Transverse colon (tissue), 4 donors: ENCODE measurements at places on chromosomes 5 and 9.

GRCh38 chr9:34601937-34602573, 9.8 kb downstream of the RPP25L start:
- H3K4me1 ChIP-seq, result no peaks in the 10 kb centered on the region
- H3K27ac ChIP-seq, result no peak overlapping the region

GRCh38 chr5:151234476-151235238, 10.8 kb upstream of the CCDC69 start:
- H3K4me3 ChIP-seq, result no peak overlapping the region
- H3K4me1 ChIP-seq, result peaks cover 7% of the 10 kb centered on the region
- DNase-seq, result peak; percentile 79

GRCh38 chr5:130278136-130278535, 373.9 kb downstream of the CHSY3 start:
- H3K27ac ChIP-seq, result no peak overlapping the region
- no peak for DNase-seq
- H3K4me3 ChIP-seq, result no peak overlapping the region
- no peaks in the 10 kb centered on the region for H3K27me3 ChIP-seq

GRCh38 chr9:12790001-12790400, 15.2 kb downstream of the LURAP1L start:
- peak overlapping the region; percentile 27 for H3K27ac ChIP-seq
- no peaks in the 10 kb centered on the region for H3K27me3 ChIP-seq
- DNase-seq, result no peak
- H3K4me3 ChIP-seq, result no peak overlapping the region
- H3K4me1 ChIP-seq, result peaks cover 19% of the 10 kb centered on the region

- H3K27ac ChIP-seq, result no peak overlapping the region
- no peaks in the 10 kb centered on the region for H3K27me3 ChIP-seq
- no peaks in the 10 kb centered on the region for H3K4me1 ChIP-seq
- DNase-seq, result peak; percentile 19
- H3K36me3 ChIP-seq, result no peaks in the 10 kb centered on the region
- no peak overlapping the region for H3K4me3 ChIP-seq
Measured at GRCh38 chr5:34061993-34062392, 19.0 kb upstream of the C1QTNF3 start.

GRCh38 chr9:114386886-114387679, 699 bp downstream of the AKNA start:
- H3K36me3 ChIP-seq, result no peaks in the 10 kb centered on the region
- H3K4me1 ChIP-seq, result peaks cover 89% of the 10 kb centered on the region
- peak overlapping the region; percentile 86 for H3K27ac ChIP-seq
- peak overlapping the region; percentile 39 for H3K4me3 ChIP-seq

GRCh38 chr9:37295796-37296195, 126.7 kb upstream of the GRHPR start:
- H3K4me3 ChIP-seq, result no peak overlapping the region
- H3K4me1 ChIP-seq, result peaks cover 11% of the 10 kb centered on the region
- H3K27me3 ChIP-seq, result no peaks in the 10 kb centered on the region
- H3K36me3 ChIP-seq, result no peaks in the 10 kb centered on the region

- DNase-seq, result no peak
- H3K4me1 ChIP-seq, result peaks cover 15% of the 10 kb centered on the region
- H3K27ac ChIP-seq, result no peak overlapping the region
- H3K27me3 ChIP-seq, result no peaks in the 10 kb centered on the region
- H3K4me3 ChIP-seq, result no peak overlapping the region
Measured at GRCh38 chr9:16624744-16625117, 245.7 kb downstream of the BNC2 start.

GRCh38 chr5:128408622-128409021, 129.4 kb downstream of the FBN2 start:
- no peaks in the 10 kb centered on the region for H3K27me3 ChIP-seq
- DNase-seq, result no peak
- H3K36me3 ChIP-seq, result no peaks in the 10 kb centered on the region

DNA sequence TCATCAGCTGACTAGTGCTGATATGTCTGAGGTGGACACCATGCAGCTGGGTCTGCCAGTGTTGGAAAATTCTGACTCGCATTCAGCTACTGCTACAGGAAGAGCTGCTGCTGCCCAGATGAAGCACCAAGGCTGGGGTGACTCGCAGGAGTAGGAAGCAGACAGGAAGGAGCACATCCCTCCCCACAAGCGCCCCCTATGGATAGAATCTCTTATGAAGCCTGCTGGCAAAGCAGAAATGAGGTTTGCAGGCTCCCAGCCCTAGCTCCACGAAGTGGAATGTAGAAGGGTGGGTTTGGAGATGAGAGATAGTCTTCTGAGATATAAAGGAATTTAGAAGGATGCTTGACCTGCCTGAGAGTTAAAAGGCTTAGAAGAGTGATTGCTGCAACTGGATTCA, 443.0 kb downstream of the ACTL7B start:
- H3K4me3 ChIP-seq, result no peak overlapping the region
- no peaks in the 10 kb centered on the region for H3K27me3 ChIP-seq
- no peak overlapping the region for H3K27ac ChIP-seq
- H3K36me3 ChIP-seq, result no peaks in the 10 kb centered on the region

- peak; percentile 42 for DNase-seq
- no peak overlapping the region for H3K27ac ChIP-seq
- no peaks in the 10 kb centered on the region for H3K27me3 ChIP-seq
- H3K36me3 ChIP-seq, result no peaks in the 10 kb centered on the region
Measured at GRCh38 chr5:57887851-57888621, 405.4 kb upstream of the ACTBL2 start.

DNA sequence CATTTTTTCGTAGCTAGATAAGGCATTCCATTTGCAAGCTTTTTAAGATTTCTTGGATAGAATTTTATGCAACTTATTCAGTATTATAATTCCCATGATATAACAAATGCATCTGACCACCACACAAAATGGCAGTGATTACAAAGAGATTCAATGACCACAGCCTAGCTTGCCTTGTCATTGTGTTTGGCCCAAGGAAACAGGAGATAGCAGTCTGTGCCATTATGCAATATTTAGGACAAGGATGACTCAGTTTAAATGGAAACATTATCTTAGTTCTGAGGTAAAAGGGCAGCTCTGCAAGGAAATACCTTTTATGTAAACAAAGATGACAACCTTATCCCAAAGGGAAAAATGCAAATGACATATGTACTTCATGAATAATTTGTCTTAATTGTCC, 89.8 kb downstream of the NUDT12 start:
- H3K27ac ChIP-seq, result no peak overlapping the region
- peaks cover 3% of the 10 kb centered on the region for H3K4me1 ChIP-seq
- no peak for DNase-seq
- no peak overlapping the region for H3K4me3 ChIP-seq
- no peaks in the 10 kb centered on the region for H3K36me3 ChIP-seq

DNA sequence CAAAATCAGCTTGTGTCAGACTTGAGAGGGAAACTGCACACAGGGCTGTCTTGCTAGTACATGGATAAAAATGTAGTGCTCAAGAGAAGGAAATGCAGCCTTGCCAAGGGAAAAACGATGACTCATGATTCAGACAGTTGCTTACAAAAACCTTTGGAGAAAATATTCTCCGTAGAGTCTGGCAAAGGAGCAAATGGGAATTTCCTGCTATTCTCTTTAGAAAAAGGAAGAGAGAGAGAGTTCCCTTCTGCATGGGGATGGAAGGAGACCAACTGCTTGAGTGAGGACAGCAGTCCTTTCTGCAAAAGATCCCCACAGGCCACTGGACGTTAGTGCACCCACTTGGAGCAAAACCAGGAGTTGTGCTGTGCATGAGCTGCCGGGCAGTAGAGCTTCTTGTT, 7.6 kb downstream of the IFNB1 start:
- H3K4me3 ChIP-seq, result no peak overlapping the region
- DNase-seq, result peak; percentile 13
- no peaks in the 10 kb centered on the region for H3K27me3 ChIP-seq
- no peaks in the 10 kb centered on the region for H3K36me3 ChIP-seq
- peak overlapping the region; percentile 44 for H3K27ac ChIP-seq
- H3K4me1 ChIP-seq, result no peaks in the 10 kb centered on the region

GRCh38 chr5:167872791-167873190, 418.7 kb upstream of the WWC1 start:
- no peak for DNase-seq
- no peaks in the 10 kb centered on the region for H3K27me3 ChIP-seq
- no peaks in the 10 kb centered on the region for H3K4me1 ChIP-seq
- H3K4me3 ChIP-seq, result no peak overlapping the region
- no peak overlapping the region for H3K27ac ChIP-seq

DNA sequence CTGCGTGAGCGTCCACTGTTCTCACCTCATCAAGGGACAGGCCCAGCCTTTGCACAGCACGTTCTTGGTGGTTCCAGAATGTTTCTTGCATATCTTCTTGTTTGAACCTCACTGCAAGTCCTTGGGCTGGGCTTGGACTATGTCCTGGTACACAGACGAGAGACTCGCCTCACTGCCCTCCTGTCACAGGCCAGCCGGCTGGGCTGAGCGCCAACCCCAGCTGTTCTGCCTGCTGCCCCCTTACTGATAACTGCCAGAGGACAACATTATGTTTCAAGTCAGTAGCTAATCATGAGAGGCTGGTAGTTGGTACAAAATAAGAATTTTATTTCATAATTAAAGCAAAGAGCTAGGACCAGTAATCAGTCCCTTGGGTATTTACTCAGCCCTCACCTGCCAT, 52.8 kb upstream of the LRRTM2 start:
- no peaks in the 10 kb centered on the region for H3K36me3 ChIP-seq
- H3K27me3 ChIP-seq, result no peaks in the 10 kb centered on the region
- H3K4me1 ChIP-seq, result no peaks in the 10 kb centered on the region
- no peak overlapping the region for H3K27ac ChIP-seq

DNA sequence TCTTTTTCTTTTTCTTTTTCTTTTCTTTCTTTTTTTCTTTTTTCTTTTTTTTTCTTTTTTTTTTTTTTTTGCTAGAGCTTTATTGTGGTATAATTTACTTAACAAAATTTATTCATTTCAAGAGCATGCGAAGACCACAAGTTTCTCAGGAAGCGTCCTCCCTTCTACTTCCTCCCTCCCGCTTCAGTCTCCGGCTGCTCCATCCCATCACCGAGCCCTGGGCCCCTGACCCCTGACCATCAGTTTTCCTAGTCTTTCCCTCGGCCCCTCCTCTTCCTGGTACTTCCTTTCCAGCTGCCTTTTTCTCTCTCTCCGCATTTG, 34.7 kb downstream of the C9orf152 start:
- no peaks in the 10 kb centered on the region for H3K27me3 ChIP-seq
- H3K36me3 ChIP-seq, result no peaks in the 10 kb centered on the region
- no peak overlapping the region for H3K27ac ChIP-seq
- no peak for DNase-seq
- H3K4me1 ChIP-seq, result no peaks in the 10 kb centered on the region
- no peak overlapping the region for H3K4me3 ChIP-seq

GRCh38 chr5:72392326-72392733, 72.2 kb downstream of the PTCD2 start:
- DNase-seq, result no peak
- H3K4me3 ChIP-seq, result no peak overlapping the region
- H3K4me1 ChIP-seq, result peaks cover 6% of the 10 kb centered on the region
- H3K27me3 ChIP-seq, result no peaks in the 10 kb centered on the region
- peak overlapping the region; percentile 3 for H3K27ac ChIP-seq
- no peaks in the 10 kb centered on the region for H3K36me3 ChIP-seq

- DNase-seq, result no peak
- H3K36me3 ChIP-seq, result no peaks in the 10 kb centered on the region
- no peaks in the 10 kb centered on the region for H3K4me1 ChIP-seq
- H3K4me3 ChIP-seq, result no peak overlapping the region
Measured at GRCh38 chr5:135179308-135179980, 145.4 kb upstream of the PITX1 start.

GRCh38 chr9:99370376-99370775, 148.3 kb downstream of the SEC61B start:
- H3K36me3 ChIP-seq, result no peaks in the 10 kb centered on the region
- DNase-seq, result no peak
- H3K27ac ChIP-seq, result no peak overlapping the region
- peaks cover 2% of the 10 kb centered on the region for H3K4me1 ChIP-seq

DNA sequence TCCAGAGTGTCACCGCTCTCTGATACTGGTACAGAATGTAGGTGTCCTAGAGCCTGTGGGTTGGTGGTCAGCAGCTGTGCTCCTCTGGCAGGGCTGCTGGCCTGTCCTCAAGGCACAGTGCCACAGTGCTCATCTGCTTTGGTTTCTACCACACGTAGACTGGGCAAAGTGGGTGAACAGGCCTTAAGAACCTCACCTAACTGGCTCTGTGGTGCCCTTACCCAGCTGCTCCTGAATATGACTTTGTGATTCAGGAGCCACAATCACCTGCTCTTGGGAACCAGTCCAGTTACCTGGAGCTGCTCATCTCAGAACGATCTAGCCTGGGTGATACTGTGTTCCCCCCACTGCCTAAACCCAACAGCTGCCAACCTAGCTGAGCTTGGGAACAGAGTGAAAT, 6.4 kb downstream of the NOP16 start:
- H3K27ac ChIP-seq, result no peak overlapping the region
- no peak for DNase-seq
- peaks cover 5% of the 10 kb centered on the region for H3K4me1 ChIP-seq

DNA sequence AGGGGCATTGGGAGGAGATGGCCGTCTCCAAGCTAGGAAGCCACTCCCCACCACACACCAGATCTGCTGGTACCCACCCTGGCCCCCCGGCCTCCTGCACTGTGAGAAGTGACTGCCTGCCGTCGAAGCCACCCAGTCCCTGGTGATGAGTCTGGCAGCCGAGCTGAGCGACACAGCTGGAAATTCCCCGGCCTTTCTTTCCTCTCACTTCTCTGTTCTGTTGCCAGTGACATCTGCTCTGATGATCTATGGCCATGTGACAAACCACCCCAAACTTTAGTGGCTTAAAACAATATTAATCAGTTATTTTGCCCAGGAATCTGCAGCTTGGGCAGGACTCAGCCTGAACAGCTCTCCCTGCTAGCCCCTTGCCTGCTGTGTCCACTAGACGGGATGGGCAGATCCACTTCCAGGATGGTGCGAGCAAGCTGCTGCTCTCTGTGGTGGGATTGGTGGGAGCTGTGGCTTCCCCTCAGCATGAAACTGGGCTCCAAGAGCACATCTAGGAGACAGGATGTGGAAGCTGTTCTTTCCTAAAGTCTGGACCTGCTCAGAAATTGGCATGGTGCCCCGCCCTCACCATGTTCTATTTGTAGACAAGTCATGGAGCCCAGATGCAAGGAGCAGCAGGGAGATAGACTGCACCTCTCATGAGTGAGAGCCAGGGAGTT, 211.2 kb downstream of the GADD45G start:
- no peak for DNase-seq
- H3K4me3 ChIP-seq, result no peak overlapping the region
- no peak overlapping the region for H3K27ac ChIP-seq
- H3K36me3 ChIP-seq, result no peaks in the 10 kb centered on the region

GRCh38 chr9:106886111-106887046, 23.4 kb downstream of the ZNF462 start:
- H3K4me1 ChIP-seq, result peaks cover 18% of the 10 kb centered on the region
- H3K27ac ChIP-seq, result peak overlapping the region; percentile 8
- H3K27me3 ChIP-seq, result no peaks in the 10 kb centered on the region
- no peaks in the 10 kb centered on the region for H3K36me3 ChIP-seq

- H3K27ac ChIP-seq, result no peak overlapping the region
- H3K4me3 ChIP-seq, result no peak overlapping the region
- no peaks in the 10 kb centered on the region for H3K27me3 ChIP-seq
Measured at GRCh38 chr5:10295619-10296326, 11.9 kb downstream of the CMBL start.

GRCh38 chr5:10471677-10472076, 30.0 kb downstream of the ROPN1L start:
- DNase-seq, result no peak
- no peaks in the 10 kb centered on the region for H3K27me3 ChIP-seq
- H3K4me3 ChIP-seq, result no peak overlapping the region
- no peaks in the 10 kb centered on the region for H3K4me1 ChIP-seq
- no peak overlapping the region for H3K27ac ChIP-seq

GRCh38 chr9:123586275-123586674, 230.3 kb downstream of the CRB2 start:
- H3K27me3 ChIP-seq, result no peaks in the 10 kb centered on the region
- no peak for DNase-seq
- no peaks in the 10 kb centered on the region for H3K4me1 ChIP-seq
- no peak overlapping the region for H3K27ac ChIP-seq
- H3K4me3 ChIP-seq, result no peak overlapping the region
